ENCODE measurements at places on chromosomes 7 and 10.

DNA sequence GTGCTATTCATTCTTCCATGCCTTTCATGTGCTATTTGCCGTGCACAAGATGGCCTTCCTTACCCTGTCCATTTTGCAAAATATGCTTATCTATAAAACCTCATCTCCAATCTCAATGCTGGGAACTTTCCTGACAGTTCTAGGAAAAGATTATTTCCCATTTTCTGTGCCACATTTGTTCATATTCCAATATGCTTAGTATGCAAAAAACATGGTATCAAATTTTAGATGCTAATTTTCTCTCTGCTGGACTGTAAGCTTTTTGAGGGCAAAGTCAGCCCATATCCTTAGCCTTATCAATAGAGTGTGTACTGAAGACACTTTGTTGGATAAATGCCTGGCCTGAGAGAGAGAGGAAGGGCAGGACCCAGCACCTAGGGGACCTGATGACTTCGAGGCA lies 39.4 kb downstream of the MGAM2 start:
- DNase-seq: no peak

GRCh38 chr10:43821103-43821502 lies 172.4 kb upstream of the ZNF32 start:
- no peak for DNase-seq

DNA sequence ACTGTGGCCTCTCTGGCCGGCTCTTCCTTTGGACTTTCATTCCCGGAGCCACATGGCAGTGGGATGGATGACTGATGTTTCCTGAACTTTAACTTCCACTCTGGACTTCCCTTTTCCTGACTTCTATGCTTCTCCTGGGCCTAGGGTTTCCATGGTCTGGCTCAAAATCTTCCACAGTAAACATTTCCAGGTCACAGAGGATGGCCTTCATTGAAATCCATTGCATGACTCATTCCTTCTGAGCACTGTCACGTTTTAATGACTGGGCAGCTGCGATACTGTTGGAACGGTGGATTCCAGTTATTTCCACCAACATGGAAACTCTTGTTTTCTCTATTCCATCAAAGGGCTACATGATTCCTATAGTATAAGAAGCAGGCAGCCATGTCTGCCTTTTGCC lies 24.4 kb upstream of the ZNF273 start:
- no peak for DNase-seq

DNA sequence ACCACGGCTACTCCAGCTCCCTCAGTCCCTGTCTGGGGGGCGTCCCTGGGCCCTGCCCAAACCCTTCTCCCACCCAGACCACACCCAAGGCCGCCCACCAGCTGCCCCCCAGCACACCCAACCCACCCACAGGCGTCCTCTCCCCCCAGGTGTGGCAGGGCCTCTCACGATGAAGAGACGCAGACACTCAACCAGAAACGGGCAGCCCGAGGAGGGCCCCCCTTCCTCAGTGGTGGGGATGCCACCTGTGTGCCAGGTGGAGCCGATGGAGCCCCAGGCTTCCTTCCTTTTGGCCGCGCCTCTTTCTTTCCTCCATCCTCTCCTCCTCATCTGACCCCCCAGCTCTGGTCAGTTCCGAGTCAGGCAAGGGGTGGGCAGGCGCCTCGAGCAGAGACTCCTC lies 28.7 kb downstream of the ADGRA1 start:
- DNase-seq: no peak

GRCh38 chr10:43596546-43596945 lies 9.7 kb upstream of the ZNF485 start:
- no peak for DNase-seq

DNA sequence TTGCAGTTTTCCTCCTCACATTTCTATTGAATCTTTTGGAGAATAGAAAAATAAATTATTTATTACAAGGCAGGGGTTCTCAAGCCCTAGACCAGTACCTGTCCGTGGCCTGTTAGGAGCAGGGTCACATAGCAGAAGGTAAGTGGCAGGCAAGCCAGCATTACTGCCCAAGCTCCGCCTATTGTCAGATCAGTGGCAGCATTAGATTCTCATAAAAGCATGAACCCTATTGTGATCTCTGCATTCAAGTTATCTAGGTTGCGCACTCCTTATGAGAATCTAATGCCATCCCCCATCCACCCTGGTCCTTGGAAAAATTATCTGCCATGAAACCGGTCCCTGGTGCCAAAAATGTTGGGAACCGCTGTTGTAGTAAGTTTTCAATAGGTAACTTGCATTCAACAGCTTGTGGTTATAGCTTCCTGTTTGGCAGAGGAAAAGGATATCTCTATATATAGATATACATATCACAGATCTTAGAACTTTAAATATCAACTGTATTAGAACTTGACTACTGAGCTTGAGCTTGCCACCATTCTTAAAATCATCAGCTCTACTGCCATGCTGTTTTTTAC lies 165.1 kb downstream of the AHR start:
- DNase-seq: no peak

DNA sequence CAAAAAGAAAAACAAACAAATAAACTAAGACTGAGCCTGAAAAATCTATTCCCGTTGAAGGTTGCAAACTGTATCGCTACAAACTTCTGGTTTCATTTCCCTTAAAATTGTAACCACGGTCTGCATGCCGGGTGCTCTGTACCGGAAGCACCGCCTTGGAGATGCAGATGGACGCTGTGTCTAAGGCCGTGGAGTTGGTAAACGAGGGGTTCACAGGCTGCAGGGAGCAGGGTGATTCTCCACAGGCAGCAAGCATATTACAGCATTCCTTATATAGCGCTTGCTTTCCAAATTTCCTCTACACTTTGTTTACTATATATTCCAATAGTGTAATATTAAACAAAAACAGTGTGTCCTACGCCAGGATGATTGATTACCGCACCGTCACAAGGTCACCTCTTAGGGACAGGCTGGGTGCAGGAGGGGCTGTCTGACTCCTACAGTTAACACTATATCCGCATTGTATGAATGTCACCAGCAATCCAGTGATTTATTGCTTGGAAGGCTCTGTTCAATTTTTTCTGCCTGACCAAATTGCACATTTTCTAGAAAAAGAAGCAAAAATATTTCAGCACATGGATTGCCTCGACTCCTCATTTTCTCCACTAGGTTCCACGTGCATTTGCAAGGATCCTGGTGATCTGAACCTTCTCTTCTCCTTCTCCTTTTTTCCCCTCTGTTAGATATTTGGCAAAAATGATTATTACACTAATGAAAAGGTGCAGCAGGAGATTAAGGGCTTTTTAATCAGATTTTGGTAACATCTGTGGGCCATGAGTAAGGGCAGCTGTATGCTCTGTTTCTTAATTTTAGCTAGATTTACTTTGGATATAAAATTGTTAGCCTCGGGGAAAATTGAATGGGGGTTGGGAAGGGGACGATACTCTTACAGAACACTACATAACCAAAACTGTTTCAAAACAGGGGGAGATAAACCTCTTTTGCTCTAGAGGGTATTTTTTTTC lies 325.8 kb upstream of the MGMT start:
- no peak for DNase-seq

DNA sequence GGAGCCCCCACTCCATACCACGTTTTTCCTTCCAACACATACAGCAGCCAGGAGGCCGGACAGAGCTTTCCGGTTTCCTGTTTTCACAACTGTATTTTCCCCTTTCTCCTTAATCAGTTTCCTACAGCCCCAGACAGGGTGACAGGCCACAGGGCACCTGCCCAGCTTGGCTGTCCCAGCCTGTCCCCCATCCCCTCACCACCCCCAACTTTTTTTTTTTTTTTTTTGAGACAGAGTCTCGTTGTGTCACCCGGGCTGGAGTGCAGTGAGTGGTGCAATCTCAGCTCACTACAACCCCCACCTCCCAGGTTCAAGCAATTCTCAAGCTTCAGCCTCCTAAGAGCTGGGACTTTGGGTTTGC lies 10.3 kb upstream of the HSPB1 start:
- DNase-seq: no peak

DNA sequence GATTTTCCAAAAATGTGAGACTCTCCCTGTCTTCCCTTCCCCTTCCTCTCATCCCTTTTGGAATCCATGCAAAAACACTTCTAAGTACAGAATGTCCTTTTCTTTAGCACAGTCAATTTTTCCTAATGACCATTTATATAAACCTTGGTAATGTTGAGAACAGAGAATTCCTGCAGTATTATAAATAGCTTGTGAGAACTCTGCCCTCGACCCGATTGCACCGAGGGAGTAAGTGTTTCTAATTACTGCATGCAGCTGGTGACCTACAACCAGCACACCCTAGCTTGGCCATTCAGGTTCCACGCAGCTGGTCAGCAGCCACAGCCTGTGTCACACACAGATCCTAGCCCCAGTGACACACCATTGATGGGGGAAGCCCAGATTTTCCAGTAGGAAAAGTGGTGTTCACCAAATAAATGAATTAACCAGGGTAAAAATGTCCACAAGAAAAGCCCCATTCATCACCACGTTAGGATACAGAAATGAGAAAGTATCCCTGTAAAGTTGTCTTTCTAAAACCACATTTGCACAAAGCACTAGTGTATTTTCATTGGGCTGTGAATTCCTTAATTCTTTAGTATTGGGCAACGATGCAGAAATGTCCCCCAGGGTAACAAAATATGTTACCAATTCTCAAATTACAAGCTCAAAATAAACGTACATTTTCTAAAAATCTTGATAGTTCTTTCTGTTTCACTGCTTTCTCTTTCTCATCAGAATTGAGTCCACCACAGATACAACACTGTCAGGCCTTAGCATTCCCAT lies 499.0 kb upstream of the KLF6 start:
- no peak for DNase-seq

- no peak for DNase-seq
These were observed 95.8 kb downstream of the NRP1 start for GRCh38 chr10:33238643-33239042.

GRCh38 chr7:84088802-84089201 lies 105.8 kb downstream of the SEMA3A start:
- DNase-seq: no peak

GRCh38 chr10:133242611-133243356 lies 5.1 kb downstream of the VENTX start:
- no peak for DNase-seq

DNA sequence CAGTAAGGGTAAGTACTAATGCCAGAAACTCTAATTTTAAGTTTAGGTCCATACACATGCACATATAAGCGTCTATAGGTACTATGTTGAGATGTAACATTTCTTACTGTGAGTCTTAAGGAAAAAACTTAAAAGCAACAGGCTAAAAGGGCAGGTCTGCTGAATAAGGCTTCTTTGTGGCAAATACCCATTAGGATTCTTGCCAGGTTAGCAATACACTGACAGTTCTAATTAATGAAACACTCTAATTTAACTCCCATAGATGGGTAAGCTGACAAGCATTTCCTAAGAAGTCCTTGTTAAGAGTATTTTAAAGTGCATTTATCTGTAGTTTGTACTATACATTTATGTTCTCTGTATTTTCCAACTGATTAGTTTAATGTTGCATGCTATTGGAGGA lies 14.0 kb downstream of the SCRN1 start:
- DNase-seq: no peak

DNA sequence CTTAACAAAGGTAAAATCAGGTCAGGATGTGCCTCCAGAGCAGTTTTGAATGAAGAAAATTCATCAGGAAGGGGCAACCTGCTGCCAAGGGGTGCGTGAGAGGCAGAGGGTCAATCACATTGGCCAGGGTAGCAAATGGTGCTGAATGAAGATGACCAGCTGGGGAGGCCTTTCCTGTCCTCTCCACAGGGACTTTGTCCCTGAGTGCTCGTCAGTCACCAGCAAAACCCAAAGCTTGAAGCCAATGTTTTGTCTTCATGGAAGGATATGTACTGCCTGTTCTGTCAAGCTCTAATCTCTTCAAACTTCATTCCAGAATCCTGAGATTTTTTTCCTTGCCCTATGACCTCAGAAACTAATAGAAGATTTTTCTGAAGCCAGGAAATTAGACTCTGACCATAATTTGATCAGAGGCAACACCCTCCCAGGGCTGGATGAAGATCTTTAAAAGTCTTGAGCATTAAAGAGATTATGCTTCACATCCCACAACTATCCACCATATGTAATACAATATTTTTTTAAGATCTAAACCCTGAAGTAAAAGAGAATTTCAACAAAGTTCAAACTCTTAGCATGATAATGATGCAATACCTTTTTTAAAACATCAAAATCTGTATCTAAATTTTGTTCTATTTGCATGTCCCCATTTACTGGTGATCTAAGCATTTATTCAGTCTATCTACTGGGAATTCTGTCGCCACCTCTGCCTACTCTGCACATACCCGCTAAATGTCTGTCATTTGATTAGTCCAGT lies 243.0 kb downstream of the SNX13 start:
- DNase-seq: no peak

- no peak for DNase-seq
These were observed 411 bp downstream of the AUTS2 start for GRCh38 chr7:69598487-69599285.

DNA sequence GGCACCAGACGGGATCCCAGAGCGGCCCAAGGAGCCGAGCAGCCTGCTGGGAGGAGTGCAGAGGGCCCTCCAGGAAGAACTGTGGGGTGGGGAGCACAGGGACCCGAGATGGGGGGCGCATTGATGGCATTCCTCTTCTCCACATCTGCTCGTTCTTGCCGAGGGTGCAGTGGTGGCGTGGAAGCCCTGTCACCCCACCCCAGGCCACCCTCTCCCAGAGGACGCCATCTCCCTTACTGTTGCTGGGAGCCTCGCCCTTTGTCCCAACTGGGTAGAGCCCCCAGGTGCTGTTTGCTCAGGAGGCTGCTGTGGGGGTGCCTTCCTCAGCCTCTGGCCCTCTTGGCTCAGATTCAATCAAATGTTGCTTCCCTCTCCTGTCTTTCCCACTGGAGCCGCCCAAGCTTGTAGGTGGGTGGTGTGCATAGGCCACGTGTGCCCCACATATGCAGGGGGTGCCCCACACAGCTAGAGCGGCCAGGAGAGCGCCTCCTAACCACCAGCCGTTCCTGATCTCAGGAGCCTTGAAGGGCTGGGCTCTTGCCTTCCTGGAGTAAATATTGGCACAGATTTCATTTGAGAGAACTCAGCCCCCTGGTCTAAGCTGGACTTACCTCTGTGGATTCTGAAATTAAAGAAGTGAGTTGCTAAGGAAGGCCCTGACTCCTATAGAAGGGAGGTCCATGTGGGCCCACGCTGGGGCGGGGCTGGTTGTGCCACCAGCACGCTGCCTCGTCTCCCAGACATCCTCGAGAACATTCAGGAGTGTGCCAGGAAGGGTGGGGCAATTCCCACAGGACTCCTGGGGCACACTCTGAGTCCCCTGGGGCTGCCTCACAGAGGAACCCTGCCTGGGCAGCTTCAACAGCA lies 39.2 kb downstream of the ZNF467 start:
- no peak for DNase-seq

GRCh38 chr10:52105301-52105700 lies 208.8 kb upstream of the DKK1 start:
- DNase-seq: no peak

GRCh38 chr10:132062641-132063390 lies 2.9 kb upstream of the JAKMIP3 start:
- DNase-seq: no peak

DNA sequence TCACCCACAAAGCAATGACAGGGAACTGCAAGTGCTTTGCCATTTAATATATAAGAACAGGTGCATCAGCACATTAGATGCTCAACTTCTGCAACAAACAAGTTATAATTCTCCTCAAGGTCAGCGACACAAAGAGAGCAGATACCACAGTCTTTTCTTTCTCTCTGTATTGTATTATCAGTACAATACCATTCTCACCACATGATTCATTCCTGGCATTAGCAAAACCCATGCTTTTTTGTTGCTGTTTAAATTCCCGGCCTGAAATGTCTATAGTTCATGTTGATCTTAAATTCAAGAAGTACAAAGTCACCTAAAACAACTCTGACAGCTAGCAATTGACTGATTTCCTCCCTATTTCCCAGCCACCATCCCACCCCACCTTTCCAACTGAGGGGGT lies 111.8 kb upstream of the FEZF1 start:
- DNase-seq: no peak
